ENCODE measurements at places on chromosomes 6 and 20. TPM values are rescaled to one million over a fixed set of nuclear protein-coding genes. Genes with fewer than 3 reads are reported as not detected.

VWA7 gene
- total RNA-seq: not detected

MAD2L1BP gene
- total RNA-seq: 29.9 TPM

BMP5 gene
- not detected for total RNA-seq

SOX18 gene
- total RNA-seq: 24.4 TPM

HDGFL1 gene
- total RNA-seq: not detected

Data from epithelial cell of umbilical artery (primary cell).